Mesothelial cell of epicardium (in vitro differentiated cells): ENCODE measurements at places on chromosomes 1 and 21.

DNA sequence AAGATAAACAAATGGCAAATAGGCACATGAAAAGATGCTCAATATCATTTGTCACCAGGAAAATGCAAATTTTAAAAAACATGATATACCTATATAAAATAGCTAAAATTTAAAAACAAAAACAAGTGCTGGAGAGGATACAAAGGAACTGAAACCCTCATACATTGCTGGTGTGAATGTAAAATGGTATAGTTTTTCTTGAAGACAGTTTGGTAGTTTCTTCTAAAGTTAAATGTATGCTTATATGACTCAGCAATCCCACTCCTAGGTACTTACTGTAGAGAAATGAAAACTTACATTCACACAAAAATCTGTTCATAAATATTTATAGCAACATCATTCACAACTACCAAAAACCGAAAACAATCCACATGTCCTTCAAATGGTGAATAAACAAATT, 11.2 kb downstream of the TAF12 start:
- DNase-seq, result no peak

GRCh38 chr21:45487161-45487806, 55.0 kb downstream of the SLC19A1 start:
- no peak for DNase-seq

GRCh38 chr1:201686714-201687455, 142.1 kb upstream of the IPO9 start:
- DNase-seq, result no peak

DNA sequence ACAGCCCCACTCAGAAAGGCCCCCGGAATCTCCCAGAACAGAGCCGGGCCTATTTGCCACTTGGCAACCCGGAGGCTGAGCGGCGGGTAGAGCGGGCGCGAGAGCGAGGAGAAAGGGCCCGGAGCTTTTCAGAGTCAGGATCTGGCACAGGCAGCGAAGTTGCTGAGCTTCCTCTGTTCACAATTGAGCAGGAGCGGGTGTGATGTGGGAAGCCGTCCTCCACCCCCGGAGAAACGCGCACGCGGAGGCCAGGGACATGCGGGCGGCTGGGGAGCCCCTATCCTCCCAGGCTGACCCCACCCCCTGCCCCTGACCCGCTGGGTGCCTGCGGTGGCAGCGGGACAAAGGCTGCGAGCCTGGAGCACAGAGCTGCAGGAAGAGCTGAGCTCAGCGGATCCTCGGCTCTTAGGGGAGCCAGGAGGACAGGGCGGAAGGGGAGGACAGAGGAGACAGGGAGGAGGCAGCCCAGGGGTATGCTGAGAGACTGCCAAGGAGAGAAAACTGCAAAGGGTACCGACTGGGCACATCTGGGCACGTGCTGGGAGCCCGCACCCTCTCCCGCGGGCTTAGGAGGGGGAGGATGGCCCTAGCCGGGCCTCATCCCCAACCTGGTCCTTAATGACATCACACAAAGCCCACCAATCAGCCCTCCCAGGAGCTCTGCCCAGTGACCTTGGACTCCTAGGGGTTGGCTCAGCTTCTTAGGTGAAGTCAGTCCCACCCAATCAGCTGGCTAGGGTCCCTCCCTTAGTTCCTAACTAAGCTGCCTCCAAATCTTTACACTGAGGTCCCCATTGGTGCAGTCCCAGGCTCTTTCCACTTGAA, 9.3 kb downstream of the KIF21B start:
- DNase-seq, result no peak

DNA sequence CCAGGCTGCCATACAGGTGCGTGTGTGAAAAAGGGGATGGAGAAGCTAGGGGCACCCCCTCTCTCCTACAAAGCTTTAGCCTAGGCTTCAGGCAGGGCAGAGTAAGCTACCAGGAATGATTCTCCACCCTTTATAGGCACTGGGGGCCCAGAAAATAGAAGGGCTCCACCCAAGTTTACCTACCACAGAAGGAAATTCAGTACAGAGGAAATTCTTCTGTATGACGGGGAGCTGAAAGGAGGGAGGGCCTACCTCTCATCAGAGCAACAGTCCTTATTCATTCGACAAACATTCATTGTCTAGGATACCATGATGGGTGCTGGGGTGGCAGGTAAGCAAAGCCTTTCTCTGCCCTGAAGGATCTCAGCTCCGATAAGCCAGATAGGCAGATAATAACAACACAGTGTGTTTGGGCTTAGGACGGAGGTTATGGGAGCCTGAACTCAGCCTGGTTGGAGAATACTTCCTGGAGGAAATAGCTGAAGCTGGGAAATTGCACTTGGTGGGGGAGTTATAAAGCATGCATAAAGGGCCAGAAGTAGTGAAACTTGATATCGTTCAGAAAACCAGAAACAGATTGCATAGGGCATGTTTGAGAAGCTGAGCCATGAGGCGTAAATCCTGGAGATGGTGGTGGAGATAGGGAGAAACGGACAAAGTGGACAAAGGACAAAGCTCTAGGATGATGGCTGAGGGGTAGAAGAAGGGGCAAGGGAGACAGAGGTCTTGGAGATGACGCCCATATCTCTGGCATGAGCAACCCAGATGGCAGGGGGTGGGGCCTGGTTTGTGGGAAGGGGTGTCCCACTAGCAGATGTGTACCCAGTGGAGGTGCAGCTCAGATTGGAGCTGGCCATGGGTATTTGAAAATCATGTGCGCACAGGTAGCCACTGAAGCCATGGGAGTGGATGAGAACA, 5.3 kb upstream of the P3R3URF start:
- no peak for DNase-seq

DNA sequence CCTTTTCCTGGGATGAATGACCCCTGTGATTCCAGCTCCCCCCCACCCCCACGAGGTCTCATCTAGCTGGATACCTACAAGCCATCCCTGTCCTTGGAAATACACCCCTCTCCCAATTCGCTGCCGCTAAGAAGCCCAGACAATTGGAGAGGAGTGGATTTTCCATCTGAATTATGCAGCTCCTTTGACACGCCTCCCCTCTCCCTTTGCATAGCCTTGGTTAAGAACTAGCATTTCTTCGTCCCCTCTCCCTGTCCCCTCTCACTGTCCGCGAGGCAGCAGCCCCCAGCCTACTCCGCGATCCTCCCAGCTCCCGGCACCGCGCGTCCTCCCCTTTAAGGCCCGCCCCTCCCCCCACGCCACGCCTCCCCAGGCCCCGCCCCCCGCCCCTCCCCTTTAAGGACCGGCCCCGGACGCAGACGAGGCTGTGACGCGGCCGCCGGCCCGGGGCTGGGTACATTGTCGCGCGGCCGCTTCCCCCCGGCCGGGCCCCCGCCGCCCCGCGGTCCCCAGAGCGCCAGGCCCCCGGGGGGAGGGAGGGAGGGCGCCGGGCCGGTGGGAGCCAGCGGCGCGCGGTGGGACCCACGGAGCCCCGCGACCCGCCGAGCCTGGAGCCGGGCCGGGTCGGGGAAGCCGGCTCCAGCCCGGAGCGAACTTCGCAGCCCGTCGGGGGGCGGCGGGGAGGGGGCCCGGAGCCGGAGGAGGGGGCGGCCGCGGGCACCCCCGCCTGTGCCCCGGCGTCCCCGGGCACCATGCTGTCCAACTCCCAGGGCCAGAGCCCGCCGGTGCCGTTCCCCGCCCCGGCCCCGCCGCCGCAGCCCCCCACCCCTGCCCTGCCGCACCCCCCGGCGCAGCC, at the start of gene MAPKAPK2:
MAPKAPK2 (plus strand) TSS at position 428 of the 856 bp plus-strand sequence; CDS start at position 753, 325 bp downstream.
- DNase-seq, result peak; percentile 72

DNA sequence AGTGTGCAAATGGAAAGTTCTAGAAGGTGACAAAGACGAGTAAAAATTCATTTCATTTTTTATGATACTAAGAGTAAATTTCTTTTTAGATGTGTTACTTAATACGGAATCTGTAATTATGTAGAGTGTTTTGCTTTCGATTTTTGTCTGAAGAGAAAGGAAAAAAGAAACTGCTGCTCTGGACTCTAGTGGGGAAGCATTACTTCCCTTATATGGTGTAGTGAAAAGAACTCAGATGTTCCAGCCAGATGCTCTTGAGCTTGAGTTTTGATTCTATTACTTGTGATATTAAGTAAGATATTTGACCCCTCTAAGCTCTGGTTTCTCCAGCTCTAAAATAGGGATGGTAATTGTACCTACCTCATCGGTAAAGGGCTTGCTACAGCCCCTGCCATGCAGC, 12.2 kb upstream of the GPR161 start:
- no peak for DNase-seq

DNA sequence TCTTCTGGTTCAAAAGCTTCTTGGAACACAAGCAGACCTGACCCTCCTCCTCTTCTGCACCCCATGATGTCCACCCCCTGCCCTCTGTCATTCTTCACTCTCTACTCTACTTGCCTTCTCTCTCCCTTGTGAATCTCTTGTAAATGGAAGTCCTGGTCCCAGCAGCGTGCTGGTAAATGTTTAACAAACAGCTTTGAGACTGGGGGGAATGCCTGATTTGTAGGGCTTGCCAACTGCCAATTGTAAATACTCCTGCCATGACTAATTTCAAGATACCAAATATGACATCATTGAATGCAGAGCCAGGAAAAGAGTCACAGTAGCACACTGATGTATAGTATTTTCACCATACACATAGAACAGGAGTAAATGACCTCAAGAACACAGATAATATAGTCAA, 40.9 kb upstream of the LRRN2 start:
- no peak for DNase-seq

DNA sequence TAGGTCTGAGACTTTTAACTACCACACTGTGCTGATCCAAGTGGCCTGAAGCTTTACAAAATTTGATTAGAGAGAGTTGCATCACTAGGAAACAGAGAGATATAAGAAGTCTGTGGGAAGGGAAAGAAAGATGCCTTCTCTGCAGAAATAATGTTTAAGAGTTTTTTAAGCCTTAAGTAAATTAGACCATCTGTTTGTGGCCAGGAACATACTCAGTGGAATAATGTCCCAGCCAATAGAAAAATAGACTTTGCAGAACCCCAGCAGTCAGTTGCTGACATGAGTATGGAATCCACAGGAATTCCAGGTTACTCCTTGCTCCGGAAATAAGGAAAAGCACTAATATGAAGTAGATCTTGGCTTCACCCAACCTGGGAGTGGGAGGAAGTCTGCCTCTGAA, 144.8 kb downstream of the ST6GALNAC5 start:
- DNase-seq, result no peak

DNA sequence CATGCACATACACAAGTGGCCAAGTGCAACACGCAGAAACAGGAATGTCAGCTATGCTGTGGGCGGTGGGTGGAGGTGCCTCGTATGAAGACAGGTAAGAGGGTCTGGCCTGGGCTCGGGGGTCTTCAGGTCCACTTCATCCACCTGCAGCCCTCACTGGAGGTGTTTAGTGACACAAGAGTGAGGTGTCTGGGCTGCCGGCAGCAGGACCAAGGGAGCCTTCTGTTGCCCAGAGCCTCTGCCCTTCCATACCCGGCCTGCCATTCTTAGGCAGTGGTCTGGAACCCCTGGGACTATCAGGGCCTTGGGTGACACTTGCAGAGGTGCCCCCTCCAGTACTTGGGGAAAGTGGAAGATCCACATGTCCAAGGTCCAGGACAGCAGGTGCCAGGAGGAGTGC, 21.7 kb upstream of the ACTRT2 start:
- no peak for DNase-seq

GRCh38 chr1:159868766-159869165, 6.3 kb upstream of the VSIG8 start:
- no peak for DNase-seq

DNA sequence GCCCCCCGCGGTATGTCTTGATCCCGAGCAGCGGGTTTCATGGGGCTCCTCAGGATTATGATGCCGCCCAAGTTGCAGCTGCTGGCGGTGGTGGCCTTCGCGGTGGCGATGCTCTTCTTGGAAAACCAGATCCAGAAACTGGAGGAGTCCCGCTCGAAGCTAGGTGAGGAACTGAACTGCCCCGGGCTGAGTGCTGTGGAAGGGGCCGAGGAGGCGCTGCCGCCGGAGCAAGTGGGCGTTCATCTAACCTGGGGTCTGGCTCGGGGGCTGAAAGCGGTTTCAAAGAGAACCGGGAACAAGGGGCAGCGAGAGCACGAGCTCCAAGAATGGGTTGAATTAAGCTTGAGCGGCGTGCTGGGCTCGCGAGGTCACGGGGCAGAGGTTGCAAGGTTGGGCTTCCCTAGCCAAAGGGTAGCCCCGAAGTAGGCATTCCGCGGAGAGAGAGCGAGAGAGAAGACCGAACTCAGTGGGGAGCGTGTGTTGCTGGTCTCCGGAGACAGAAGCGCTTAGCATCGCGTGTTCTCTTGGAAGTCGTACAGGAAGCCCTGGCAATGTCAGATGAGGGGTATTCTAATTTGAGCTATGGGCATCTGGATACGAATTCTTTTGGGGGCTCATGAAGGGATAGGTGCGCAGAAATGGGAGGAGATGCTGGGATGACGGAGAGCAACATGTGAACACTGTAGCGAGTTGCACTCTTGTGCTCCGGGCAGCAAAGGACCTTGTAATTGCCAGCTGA, 732 bp downstream of the HS2ST1 start:
- no peak for DNase-seq

- DNase-seq, result no peak
These were observed 2.5 kb upstream of the CERS2 start for GRCh38 chr1:150976879-150977694.

DNA sequence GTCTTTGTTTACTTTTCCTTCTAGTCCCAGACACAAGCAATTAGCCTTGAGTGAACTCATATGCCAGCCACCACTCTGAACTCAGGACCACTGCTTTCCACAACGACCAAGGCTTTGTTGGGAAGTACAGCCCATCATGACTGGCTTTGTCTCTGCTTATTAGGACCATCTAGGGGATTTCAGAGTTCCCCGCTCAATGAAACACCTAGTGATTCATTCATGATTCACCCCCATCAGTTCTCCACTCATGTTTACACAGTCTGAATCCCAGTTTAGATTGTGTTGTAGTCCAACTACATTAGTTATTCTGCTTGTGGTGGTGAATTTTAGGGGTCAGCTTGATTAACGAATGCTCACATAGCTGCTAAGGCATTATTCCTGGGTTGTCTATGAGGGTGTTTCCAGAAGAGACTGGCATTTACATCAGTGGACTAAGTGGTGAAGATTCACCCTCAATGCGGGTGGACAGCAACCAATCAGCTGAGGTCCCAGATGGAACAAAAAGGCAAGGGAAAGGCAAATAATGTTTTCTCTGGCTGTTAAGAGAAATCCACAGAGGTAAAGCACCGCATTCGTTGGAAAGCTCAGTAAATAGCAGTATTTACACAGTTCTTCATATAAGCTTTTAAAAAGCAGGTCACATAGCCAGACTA, 122.7 kb downstream of the RGS21 start:
- DNase-seq, result no peak

- no peak for DNase-seq
These were observed 9.4 kb downstream of the CR1L start for GRCh38 chr1:207654320-207654719.

- DNase-seq, result no peak
These were observed 11.3 kb downstream of the TMCC2 start for GRCh38 chr1:205239078-205239477.

- DNase-seq, result no peak
These were observed 48.4 kb downstream of the STX6 start for GRCh38 chr1:180974236-180974635.
